ENCODE measurements at places on chromosomes 4 and X.

DNA sequence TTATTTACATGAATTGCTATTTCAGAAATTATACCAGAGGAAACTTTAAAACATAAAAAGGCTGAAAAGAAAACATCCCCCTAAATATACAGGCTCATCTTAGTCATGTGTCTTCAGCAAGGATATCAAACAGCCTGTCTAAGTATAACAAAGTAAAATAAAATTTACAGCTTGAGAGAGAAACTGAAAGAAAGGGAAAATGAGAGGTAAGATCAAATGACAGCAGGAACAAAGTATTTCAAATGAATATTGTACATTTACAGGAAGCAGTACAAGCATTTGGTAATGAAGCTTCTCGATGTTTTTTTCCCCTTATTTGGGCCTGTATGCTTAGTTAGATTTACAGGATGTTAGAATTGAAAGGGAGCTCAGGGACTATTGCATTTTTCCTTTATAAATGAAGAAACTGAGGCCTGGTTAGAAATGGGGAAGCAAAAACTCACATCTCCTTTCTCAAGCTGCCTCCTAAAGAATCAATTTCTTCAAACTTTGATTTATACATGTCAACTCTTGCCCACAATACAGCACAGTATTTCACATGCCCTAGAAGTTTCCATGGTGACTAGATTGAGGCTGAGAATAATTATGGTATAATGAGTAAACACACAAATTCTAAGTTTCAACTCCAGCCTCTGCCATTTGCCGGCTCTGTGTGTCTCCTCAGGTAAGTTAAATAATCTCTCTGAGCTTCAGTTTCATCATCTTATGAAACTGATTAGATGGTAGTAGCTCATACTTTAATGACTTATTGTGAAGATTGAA, 29.3 kb downstream of the DAPP1 start:
- no peak for DNase-seq

GRCh38 chr4:47876310-47876709, 38.1 kb downstream of the NFXL1 start:
- no peak for DNase-seq

DNA sequence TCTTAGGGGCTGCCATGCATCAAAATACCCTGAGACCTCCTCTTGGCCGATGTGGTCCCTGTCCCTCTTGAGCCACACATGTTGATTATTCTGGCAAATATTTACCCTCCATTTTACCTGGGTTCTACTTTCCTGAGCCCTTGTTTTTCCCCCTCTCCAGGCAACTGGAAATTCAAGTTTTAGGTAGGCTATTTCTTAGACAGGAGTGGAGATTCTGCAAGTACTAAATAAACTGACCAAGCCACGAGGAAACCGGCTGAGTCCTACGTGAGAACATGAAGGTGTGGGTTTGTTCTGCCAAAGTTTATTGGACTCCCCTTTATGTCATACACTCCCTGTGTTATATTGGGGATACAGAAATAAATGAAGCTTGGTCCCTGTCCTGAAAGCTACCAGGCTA, 88.1 kb downstream of the RTL5 start:
- DNase-seq, result no peak

DNA sequence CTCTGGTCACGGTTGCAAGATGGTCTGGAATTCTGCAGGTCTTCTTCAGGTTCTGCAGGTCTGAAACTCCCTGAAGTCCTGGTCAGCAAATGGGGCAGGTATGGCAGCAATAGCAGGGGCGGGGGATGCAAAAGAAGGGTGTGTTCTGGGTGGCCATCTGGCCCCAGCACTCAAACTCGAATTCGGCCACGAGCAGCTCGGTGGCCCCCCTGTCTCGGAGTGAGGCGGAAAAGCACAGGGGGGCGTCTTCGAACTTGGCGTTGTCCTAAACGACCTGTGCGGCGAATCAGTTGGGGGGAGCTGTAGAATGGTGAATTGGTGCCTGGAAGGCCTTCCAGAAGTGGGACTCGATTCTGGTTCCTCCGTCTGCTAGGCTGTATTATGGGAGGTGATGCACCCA, 2.1 kb downstream of the RTL5 start:
- DNase-seq, result no peak

- no peak for DNase-seq
Observed at GRCh38 chr4:1533501-1534064, 127.3 kb upstream of the NKX1-1 start.

DNA sequence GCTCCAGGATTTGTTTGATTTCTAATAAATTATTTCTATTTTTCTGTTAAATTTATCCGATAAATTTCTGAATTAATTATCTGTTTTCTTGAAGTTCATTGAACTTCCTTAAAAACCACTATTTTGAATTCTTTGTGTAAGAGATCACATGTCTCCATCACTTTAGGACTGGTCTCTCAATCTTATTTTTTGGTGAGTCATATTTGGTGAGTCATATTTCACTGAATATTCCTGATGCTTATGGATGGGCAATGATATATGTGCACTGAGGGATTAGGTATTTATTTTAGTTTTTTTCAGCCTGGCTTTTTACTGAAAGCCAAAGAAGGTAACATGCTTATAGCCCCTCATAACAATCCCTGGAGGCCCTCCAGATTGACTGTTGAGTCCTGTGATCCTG, 48.5 kb upstream of the IL15 start:
- DNase-seq, result no peak

DNA sequence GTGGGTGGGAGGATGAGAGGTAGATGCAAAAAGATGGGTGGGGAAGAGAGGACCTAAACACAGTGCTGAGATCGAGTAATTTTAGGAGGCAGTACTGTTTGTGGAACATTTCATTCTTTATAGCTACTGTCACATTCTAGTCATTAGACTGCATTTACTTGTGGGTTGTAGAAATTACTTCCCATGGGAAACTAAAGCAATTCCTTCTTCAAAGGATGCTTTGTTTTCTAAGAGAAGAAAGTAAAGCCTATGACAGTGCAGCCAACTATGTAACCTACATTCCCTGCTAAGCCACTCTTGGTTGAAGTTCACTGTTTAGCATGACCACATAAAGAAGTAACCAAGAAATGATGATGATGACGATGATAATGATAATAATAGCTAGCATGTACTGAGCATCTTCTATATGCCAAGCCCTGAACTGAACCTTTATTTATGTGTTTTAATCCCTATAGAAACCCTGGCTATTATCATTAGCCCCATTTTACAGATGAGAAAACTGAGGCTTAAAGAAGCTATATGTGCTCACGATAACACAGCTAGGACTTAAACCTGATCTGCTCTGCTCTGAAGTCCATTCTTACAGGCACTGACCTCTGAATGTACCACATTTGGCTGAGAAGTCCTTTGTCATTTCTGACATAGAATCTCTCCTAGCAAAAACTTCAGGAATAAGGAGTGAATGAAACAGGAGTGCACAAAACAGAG, 114.5 kb upstream of the KIT start:
- DNase-seq, result no peak

GRCh38 chr4:83075311-83076095, 39.0 kb downstream of the PLAC8 start:
- DNase-seq, result no peak
